ENCODE measurements at places on chromosomes 16 and 17.

DNA sequence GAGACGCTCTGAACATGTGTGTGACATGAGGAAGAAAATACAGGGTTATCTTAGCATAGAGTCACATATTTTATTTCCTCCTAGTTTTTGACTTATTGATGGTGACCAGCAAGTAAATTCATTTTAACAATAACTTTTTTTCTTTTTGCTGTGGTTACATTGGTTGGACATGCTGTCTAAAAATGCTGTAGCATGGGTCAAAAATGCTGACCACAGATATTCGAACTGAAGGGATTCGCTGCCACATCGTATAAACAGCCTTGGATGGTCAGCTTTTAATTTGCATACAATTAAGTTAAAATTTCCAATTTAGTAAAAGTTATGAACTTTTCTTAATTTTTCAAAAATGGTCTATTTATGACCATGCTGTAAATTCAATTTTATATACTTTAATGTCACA is 30.5 kb downstream of the RPGRIP1L start:
- DNase-seq = no peak

DNA sequence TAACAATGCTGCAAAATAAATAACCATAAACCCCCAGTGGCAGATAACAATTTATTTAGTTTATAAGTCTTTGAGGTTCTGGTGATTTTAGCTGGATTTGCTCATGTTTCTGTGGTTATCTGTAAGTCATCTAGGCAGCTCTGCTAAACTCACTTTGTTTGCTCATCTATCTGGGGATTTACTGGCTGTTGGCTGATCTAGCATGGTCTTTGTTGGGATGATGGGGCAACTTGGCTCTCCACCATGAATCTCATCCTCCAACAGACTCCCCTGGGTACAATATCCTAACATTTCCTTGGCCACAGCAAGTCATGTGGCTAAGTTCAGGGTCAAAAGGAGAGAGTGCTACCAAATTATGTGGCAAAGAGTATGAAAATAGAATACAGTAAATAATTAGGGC is 359.3 kb downstream of the CA10 start:
- DNase-seq = no peak

- no peak for DNase-seq
These were observed 21.3 kb upstream of the GAA start for GRCh38 chr17:80080081-80080480.

- no peak for DNase-seq
These were observed 1.3 kb upstream of the BRICD5 start for GRCh38 chr16:2211923-2212347.

GRCh38 chr16:53898993-53899392 is 195.0 kb downstream of the FTO start:
- DNase-seq = no peak

DNA sequence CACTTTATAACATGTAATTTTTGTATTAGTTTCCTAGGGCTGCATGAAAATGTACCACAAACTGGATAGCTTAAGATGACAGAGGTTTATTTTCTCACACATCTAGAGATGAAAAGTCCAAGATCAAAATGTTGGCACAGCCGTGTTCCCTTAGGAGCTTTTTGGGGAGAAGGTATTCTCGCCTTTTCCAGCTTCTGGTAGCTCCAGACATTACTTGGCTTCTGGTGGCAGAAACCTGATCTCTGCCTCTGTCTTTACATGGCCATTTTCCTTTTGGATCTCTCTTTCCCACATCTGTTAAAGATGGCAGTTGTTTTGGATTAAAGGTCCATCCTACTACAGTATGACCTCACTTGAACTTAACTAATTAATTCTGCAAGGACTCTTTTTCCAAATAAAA is 885.7 kb upstream of the CDH8 start:
- no peak for DNase-seq

DNA sequence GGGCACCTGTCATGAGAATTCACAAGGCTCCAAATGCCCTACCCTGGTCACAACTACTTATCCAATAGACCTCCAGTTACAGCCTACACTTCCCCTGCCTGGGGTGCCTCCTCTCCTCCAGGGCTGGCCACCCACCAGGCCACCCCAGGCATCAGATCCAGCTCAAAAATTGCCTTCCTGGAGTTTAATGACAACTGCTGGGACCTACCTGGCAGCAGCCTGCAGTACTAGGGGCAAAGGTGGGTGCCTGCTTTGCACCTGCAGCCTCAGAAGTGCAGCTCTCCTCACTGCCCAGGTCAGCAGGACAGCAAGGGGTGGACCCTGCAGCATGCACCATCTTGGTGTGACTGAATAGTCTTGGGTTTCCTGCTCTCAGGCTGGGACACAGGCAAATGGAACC is 3.6 kb downstream of the GP1BA start:
- DNase-seq = no peak

DNA sequence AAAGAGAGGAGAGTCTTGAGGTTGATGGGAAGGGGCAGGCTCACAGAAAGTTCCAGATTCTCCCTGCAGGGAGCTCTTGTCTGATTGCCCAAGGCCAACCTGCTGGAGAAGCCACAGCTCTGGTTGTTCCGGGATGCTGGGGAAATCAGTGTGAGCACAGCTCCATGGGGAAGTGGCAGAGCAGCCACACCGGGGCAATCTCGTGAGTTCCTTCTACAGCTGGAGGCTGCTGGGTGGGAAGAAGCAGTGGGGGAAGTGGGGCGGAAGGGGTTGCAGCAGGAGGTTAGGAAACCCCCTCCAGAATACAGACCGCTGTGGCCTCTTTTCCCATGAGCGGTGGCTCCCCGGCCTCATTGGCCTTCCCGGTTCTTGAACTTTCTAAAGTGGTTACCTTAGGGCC is 34.0 kb downstream of the KIAA0513 start:
- no peak for DNase-seq
